Caki2 (cell line): ENCODE measurements at places on chromosomes 6 and 20. TPM values are rescaled to one million over a fixed set of nuclear protein-coding genes. Genes with fewer than 3 reads are reported as not detected.

GPX5 gene
- total RNA-seq = not detected in 2 replicates

SLC12A5 gene
- 7.9 TPM in 1 of 2 replicates, not detected in the other for total RNA-seq

SEL1L2 gene
- total RNA-seq = not detected in 2 replicates

DNA sequence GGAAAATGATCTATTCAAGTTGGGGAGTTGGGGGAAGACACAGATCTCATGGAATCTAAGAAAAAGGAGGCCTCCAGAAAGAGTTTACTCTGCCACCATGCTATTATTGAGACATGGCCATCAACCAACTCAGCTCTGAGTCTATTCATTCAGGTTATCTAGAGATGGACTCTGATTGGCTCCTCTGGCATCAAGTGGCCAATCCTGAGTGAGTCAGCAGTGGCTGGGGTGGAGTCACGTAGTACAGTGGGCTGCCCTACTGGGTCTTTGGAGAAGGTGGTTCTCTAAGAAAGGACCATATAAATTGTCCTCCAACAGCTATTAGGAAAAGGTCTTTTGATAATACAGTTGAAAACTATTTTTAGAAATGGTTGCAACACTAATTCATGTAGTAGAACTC, 42.1 kb downstream of the LYRM2 start:
- no peak for DNase-seq

GRCh38 chr6:79694156-79694555, 63.0 kb downstream of the SH3BGRL2 start:
- DNase-seq = no peak

- no peak for DNase-seq
These were observed 15.2 kb downstream of the NPEPL1 start for GRCh38 chr20:58707770-58708169.

- DNase-seq = no peak
These were observed 109.8 kb downstream of the CRYBG1 start for GRCh38 chr6:106470316-106470715.

DNA sequence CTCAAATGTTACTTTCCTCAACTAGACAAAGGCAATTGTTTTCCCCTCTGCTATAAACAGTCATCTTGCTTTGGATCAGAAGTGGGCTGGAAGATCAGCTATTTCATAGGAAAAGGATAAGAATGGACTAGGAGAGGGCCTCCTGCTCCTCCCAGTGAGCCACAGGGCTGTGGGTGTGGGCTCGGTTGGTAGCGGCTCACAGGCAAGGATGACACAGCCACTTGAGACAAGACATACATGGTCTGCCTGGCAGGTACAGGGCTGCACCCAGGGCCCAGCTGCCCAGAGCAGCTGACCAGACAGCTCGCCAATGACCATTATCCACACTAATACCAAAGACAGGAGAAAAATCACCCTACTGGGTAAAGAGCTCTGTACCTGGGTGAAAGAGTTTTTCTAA, 9.0 kb upstream of the SLA2 start:
- DNase-seq = no peak
